ENCODE measurements at places on chromosomes 16 and 17. TPM values are rescaled to one million over a fixed set of nuclear protein-coding genes. Genes with fewer than 3 reads are reported as not detected.

The FLCN gene
- total RNA-seq = 80.1 TPM

The CD300E gene
- total RNA-seq = 0.61 TPM

The SOX8 gene
- 0.39 TPM for total RNA-seq

The CX3CL1 gene
- total RNA-seq = 14.1 TPM

The TBC1D3 gene
- total RNA-seq = not detected

The FBXW10 gene
- total RNA-seq = 1.1 TPM

The WNT9B gene
- total RNA-seq = 2.0 TPM

- no peak for DNase-seq
- no peaks in the 10 kb centered on the region for H3K36me3 ChIP-seq
- H3K27me3 ChIP-seq = peaks cover 15% of the 10 kb centered on the region
- peaks cover 8% of the 10 kb centered on the region for H3K4me1 ChIP-seq
- H3K4me3 ChIP-seq = no peak overlapping the region
- no peak overlapping the region for H3K27ac ChIP-seq
Observed at GRCh38 chr16:54649876-54650275, 280.8 kb upstream of the IRX5 start.

- no peak overlapping the region for H3K4me3 ChIP-seq
- peaks cover 7% of the 10 kb centered on the region for H3K4me1 ChIP-seq
- H3K36me3 ChIP-seq = no peaks in the 10 kb centered on the region
- H3K27ac ChIP-seq = no peak overlapping the region
- no peak for DNase-seq
Observed at GRCh38 chr17:42296012-42296411, 7.7 kb downstream of the STAT5A start.

- no peaks in the 10 kb centered on the region for H3K27me3 ChIP-seq
- H3K27ac ChIP-seq = no peak overlapping the region
- no peaks in the 10 kb centered on the region for H3K36me3 ChIP-seq
- H3K4me1 ChIP-seq = no peaks in the 10 kb centered on the region
- DNase-seq = no peak
Observed at GRCh38 chr16:59013930-59014329, 279.8 kb upstream of the GOT2 start.

- H3K4me3 ChIP-seq = no peak overlapping the region
- H3K27me3 ChIP-seq = no peaks in the 10 kb centered on the region
- peak overlapping the region; percentile 84 for H3K27ac ChIP-seq
- no peaks in the 10 kb centered on the region for H3K36me3 ChIP-seq
- peak; percentile 91 for DNase-seq
Observed at GRCh38 chr16:85491798-85492294, 121.3 kb upstream of the GSE1 start.

DNA sequence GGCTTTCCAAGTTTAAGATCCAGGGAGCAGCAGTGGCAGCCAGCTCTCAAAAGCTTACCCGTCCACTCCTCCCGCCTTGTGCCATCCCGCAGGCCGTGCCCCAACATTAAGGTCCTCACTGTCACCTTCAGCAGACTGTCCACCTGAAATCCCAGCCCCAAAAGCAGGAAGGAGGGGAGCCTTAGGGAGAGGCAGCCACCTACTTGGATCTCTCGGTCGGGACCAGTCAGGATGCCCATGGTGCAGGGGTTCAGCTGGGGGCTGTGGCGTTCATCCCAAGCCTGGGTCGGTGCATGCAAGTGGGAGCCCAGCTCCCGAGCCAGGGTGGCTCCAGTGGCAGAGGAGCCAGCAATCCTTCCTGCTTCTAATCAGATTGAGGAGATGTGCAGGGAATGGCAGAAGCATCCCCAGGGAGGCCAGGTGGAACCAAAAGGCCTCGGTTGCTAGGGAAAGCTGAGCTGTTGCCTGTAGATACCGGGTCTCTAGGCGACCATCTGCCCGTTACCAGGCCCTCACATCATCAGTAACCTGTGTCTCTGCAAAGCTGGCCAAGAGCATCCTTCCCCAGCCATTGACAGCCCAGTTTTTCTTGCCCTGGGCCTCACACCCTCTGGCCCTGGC is 24.6 kb downstream of the CNGB1 start:
- peaks cover 4% of the 10 kb centered on the region for H3K4me1 ChIP-seq
- no peaks in the 10 kb centered on the region for H3K36me3 ChIP-seq

- H3K36me3 ChIP-seq = no peaks in the 10 kb centered on the region
- H3K4me3 ChIP-seq = no peak overlapping the region
- peak; percentile 39 for DNase-seq
- H3K4me1 ChIP-seq = no peaks in the 10 kb centered on the region
Observed at GRCh38 chr16:72191551-72191950, 19.6 kb upstream of the PMFBP1 start.

DNA sequence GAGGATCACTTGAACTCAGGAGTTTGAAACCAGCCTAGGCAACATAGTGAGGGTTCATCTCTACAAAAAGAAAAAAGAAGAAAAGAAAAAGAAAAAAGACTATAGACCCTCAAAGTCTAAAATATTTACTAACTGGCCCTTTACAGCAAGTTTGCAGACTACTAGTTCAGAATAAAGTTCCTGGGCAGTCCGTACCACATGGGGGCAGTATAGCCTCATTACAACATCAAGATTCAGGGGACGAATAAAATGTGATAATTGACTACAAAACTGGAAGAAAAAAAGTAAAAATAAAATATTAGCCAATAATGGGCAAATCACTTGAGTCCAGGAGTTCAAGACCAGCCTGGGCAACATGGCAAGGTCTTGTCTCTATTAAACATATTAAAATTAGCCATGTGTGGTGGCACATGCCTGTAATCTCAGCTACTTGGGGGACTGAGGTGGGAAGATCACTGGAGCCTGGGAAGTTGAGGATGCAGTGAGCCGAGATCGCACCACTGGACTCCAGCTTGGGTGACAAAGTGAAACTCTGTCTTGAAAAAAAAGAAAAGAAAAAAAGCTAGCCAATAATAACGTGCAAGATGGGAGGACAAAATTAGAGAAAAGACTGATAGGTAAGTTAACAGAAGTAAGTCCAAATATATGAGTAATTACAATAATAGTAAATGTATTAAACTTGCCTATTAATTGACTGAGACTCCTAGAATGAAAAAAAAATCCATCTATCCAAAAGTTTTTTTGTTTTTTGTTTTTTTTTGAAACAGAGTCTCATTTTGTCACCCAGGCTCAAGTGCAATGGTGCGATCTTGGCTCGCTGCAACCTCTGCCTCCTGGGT is 129.4 kb upstream of the SEC14L1 start:
- H3K4me3 ChIP-seq = no peak overlapping the region
- peak; percentile 43 for DNase-seq

DNA sequence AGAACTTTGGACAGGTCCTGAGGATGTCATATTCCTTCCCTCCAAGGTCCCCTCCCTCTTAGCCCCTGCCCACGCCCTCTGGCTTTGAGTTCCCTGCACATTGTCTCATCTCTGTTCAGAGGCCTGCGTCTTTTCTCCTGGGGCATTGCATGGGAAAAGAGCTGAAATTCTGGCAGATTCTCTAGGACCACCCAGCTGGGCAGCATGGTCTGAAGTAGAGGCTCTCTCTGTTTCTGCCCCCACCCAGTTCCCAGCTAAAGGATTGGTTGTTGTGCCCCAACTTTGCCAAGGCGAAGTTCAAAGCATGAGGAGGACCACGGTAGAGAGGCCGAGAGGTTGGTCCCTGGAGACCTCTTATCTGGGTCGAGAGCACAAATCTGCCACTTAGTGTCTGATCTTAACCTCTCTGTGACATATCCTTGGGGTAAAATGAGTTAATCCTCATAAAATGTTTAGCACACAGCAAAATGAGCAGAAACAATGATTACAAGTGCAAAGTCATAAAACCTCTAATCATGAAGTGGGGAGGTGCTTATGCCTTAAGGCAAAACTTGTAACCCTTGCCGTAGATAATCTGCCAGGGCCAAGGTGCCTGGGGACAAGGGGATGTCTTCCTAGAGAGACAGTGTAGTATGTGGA is 2.4 kb downstream of the ABAT start:
- no peak overlapping the region for H3K4me3 ChIP-seq
- no peak for DNase-seq
- H3K27ac ChIP-seq = no peak overlapping the region
- H3K36me3 ChIP-seq = no peaks in the 10 kb centered on the region

DNA sequence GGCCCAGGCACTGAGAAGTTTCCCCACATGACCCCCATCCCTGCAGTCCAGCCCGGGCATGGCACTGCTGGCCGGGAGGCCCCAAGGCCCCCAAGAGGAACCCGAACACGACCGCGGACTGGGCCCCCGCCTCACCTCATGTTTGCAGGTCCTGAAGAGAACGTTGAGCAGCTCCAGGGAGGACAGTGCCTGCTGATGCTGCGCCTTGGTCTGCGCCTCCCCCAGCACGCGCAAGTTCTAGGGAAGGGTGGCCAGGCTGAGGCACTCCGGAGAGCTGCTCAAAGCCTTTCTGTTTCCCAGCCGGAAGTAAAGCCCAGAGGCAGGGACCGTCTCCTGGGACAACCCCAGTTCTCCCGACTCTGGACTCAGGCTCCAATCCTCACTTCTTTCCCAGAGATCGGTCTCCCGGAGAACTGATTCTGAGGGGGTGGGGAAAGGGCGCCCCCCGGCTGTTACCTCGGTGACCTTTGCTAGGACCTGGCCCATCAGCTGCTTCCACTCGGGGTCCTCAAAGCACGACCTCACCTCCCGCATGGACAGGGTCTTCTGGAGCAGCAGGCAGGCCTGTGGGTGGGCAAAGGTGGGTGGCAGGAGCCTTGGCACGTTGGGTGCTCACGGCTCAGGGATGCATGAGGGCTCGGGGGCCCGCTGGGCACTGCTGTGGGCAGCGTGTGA is 13.7 kb downstream of the MYBBP1A start:
- no peaks in the 10 kb centered on the region for H3K27me3 ChIP-seq
- H3K36me3 ChIP-seq = no peaks in the 10 kb centered on the region
- no peak overlapping the region for H3K27ac ChIP-seq
- H3K4me3 ChIP-seq = no peak overlapping the region
- no peak for DNase-seq

GRCh38 chr17:65785109-65785508 is 223.7 kb upstream of the AXIN2 start:
- peaks cover 14% of the 10 kb centered on the region for H3K4me1 ChIP-seq
- peak overlapping the region; percentile 63 for H3K27ac ChIP-seq
- peak overlapping the region; percentile 27 for H3K4me3 ChIP-seq
- no peaks in the 10 kb centered on the region for H3K27me3 ChIP-seq
- H3K36me3 ChIP-seq = no peaks in the 10 kb centered on the region

DNA sequence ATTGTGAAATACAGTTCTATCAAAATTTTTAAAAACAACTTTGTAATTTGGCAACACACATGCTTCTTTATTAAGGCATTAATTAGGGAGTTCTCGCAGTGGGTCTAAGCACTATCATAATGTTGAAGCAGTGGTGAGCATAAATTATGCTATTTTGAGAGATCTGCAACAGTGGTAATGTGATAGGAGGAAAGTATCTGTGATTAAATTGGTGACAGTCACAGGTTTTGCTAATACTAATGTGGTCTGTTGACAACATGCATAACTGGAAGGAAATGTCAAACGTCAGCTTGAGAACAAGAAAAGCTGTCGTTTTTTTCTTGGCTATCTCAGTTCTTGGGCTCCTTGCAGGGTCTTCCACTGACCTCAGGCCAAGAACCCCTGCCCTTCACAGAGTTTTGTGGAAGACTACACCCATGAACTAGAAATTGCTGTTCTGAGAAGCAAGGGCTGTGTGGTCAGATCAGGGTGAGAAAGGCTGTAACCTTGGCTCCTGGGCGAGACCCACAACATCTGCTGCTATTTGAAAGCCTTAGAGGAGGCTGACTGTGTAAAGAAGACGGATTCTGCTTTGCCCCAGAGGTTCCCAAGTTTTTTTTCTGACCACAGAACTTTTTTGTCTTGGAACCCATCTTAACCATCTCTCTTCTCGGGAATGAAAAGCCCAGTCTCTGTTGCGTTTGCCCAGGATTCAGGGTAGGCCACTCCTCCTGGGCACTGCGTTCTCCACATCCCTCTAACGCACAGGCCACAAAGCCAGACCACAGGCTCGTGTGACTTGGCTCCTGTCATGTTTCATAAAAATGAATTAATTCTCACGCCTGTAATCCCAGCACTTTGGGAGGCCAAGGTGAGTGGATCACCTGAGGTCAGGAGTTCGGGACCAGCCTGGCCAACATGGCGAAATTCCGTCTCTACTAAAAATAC is 13.9 kb downstream of the ATP2A1 start:
- DNase-seq = no peak
- H3K27me3 ChIP-seq = no peaks in the 10 kb centered on the region
- no peaks in the 10 kb centered on the region for H3K36me3 ChIP-seq
- H3K4me3 ChIP-seq = no peak overlapping the region
- no peaks in the 10 kb centered on the region for H3K4me1 ChIP-seq

GRCh38 chr17:81043725-81044427 is 8.9 kb downstream of the BAIAP2 start:
- H3K27ac ChIP-seq = peak overlapping the region; percentile 60
- peaks cover 67% of the 10 kb centered on the region for H3K4me1 ChIP-seq
- DNase-seq = peak; percentile 67
- H3K27me3 ChIP-seq = no peaks in the 10 kb centered on the region
- no peak overlapping the region for H3K4me3 ChIP-seq
- no peaks in the 10 kb centered on the region for H3K36me3 ChIP-seq

DNA sequence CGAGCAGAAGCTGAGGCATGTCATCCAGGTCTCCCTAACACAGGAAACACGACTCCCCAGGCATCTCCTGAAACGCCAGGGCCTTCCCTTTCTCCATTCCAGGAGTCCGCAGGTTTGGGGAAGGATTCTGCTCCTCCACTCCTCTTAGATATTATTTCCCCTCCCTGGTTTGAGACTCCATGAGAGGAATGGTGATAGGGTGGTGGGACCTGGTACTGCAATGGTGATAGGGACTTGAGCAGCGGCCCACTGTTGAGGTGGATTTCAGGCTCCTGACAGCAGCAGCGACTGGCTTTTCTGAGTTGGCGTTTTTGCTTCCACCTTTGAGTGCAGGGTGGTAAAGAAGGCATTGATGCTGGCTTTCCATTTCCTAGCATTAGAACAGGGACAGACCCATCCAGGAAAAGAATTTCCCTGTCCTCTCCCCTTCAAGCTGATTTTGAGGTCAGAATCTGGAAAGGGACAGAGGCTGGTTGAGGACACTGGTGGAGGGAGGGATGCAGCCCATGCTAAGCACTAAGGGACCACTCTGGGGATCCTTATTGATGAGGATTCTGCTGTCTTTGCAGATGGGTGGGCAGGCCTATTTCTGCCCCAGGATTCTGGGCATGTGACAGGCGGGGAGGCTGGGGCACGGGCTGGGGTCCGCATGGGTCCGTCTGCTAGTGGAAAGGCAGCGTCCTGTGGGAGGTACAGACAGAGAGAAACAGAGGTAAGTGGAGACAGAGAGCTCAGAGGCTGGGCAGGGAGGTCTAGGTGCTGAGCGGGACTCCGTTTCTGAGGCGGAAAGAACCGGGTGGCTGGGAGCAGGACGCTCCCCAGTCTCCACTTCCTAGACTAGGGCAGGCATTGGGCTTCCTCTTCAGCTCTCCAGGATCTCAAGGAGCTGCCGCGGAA is 1.3 kb upstream of the TBX4 start:
- H3K4me1 ChIP-seq = peaks cover 10% of the 10 kb centered on the region
- H3K27me3 ChIP-seq = peaks cover 60% of the 10 kb centered on the region
- no peak for DNase-seq
- H3K4me3 ChIP-seq = no peak overlapping the region
- no peaks in the 10 kb centered on the region for H3K36me3 ChIP-seq
- H3K27ac ChIP-seq = no peak overlapping the region

Measured in adrenal gland (tissue), 19 donors.